ENCODE measurements at places on chromosomes 13 and 19. TPM values are rescaled to one million over a fixed set of nuclear protein-coding genes. Genes with fewer than 3 reads are reported as not detected.

Gene TEX29
- total RNA-seq, result 0.41 TPM

Gene C19orf47
- 17.8 TPM for total RNA-seq

Gene FGF21
- total RNA-seq, result not detected

Gene SYNGR4
- not detected for total RNA-seq

Gene SELENOV
- total RNA-seq, result 0.78 TPM

Gene OR2Z1
- total RNA-seq, result not detected

Gene SCGB2B2
- total RNA-seq, result 1.1 TPM

DNA sequence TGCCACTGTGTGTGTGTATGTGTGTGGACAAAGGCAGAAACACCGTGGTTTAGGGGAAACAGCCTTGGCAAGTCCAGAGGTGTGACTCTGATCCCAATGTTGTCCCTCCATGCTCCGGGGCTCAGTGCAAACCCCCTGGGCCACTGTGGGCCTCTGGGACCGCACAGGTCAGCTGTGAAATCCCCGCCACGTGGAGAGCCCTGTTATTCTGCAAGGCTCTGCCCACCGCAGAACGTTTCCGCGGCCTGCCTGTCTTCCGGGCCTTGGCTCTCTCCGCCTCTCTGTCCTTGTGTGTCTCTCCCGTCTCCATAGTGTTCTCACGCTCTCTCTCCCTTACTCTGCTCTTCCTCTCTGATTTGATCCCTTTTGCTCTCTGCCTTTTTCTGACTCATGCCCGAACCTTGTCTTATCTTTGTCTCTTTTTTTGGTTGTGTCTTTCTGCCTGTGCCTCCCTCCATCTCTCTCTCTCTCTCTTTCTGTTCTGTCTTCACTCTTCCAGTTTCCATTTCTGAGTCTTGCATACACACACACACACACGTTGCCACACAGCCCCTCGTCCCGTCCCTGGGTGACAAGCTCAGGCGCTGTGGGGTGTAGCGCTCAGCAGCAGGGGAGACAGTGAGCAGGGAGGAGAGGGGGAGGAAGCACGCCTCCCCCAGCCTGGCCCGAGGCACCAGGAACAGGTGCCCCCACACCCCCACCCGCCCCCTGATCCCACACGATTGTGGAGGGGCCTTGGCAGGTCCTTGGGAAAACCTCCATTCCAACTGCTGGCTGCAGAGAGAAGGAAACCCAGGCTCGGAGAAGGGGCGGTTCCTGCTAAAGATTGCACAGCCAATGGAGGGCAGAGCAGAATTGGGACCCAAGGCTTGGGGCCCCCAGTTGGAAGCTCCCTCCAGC, 3.0 kb downstream of the TTYH1 start:
- H3K27ac ChIP-seq, result peak overlapping the region; percentile 3
- no peak for DNase-seq
- peaks cover 18% of the 10 kb centered on the region for H3K4me1 ChIP-seq
- no peaks in the 10 kb centered on the region for H3K36me3 ChIP-seq
- H3K27me3 ChIP-seq, result peaks cover 79% of the 10 kb centered on the region
- H3K4me3 ChIP-seq, result no peak overlapping the region

DNA sequence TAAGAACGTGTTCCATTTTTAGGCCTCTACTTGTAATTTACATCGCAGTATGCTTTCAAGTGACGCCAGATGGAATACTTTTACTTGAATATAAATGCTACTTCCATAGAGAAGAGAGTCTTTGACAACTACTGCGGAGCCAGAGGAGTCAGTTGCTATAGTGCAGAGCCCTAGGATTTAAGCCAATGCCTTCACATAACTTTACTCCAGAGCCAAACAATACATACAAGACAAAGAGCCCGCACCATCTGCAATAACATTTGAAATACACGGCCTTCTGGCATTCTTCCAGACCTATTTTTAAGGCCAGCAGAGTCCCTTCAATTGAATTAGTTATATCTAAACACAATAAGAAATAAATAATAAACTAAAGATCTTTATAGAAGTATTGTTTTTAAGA, 59.4 kb downstream of the XPO4 start:
- H3K27ac ChIP-seq, result peak overlapping the region; percentile 86
- no peak for DNase-seq
- no peak overlapping the region for H3K4me3 ChIP-seq
- H3K36me3 ChIP-seq, result peaks cover 9% of the 10 kb centered on the region

- peaks cover 11% of the 10 kb centered on the region for H3K4me1 ChIP-seq
- H3K4me3 ChIP-seq, result no peak overlapping the region
- no peaks in the 10 kb centered on the region for H3K36me3 ChIP-seq
- DNase-seq, result no peak
- H3K27me3 ChIP-seq, result no peaks in the 10 kb centered on the region
Measured at GRCh38 chr13:32060401-32060878, 28.9 kb downstream of the FRY start.

DNA sequence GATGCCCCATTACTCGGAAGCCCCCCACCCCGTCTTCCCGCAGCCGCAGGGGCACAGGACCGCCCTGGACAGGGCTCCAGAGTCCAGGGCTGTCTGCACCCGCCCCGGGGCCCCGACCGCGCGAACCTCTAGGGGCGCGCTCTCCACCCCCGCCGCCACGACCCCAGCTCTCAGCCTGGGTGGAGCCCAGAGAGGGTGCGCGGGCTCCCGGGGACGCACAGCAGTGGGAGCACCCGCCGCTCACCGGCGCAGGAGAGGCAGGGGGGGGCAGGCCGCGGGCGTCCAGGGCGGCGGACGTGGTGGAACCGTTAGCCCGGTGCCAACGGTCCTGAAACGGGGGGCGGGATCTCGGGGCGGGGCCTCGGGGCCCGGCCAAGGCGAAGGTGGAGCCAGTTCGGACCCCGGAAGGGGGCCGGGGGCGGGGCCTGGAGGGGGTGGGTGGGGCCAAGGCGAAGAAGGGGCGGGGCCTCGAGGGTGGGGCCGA, at the start of gene ATP8B3:
ATP8B3 (minus strand) TSS at position 335 of the 484 bp plus-strand sequence. CDS start 540 bp downstream, outside the sequence.
- H3K4me3 ChIP-seq, result peak within 1 kb of the TSS; percentile 85
- H3K27me3 ChIP-seq, result no peaks in the 10 kb centered on the region
- peak within 1 kb of the TSS; percentile 63 for H3K27ac ChIP-seq
- no peak for DNase-seq
- no peaks in the 10 kb centered on the region for H3K36me3 ChIP-seq
- peaks cover 9% of the 10 kb centered on the region for H3K4me1 ChIP-seq

DNA sequence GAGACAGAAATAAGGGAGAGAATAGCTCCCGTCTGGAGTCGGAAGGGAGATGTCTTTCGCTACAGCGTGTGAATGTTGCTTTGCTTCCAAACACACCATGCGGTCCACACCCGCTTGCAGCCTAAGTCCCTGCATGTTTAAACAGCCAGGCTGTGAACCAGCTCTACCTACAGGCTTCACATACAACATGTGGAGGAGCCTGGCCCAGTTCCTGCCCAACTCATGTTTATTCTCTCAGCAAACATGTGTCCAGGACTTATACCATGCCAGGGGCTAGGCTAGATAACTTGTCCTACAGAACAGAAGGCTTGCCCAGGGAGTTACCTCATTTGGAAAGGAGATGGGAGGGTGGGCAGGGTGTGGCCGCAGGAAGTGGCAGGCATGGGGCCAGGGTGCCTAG, 181.5 kb downstream of the FOXO1 start:
- H3K27ac ChIP-seq, result no peak overlapping the region
- H3K36me3 ChIP-seq, result no peaks in the 10 kb centered on the region
- peaks cover 7% of the 10 kb centered on the region for H3K4me1 ChIP-seq
- DNase-seq, result no peak
- H3K4me3 ChIP-seq, result no peak overlapping the region

- H3K36me3 ChIP-seq, result peaks cover 26% of the 10 kb centered on the region
Measured at GRCh38 chr19:10173527-10173926, 21.2 kb downstream of the DNMT1 start.

DNA sequence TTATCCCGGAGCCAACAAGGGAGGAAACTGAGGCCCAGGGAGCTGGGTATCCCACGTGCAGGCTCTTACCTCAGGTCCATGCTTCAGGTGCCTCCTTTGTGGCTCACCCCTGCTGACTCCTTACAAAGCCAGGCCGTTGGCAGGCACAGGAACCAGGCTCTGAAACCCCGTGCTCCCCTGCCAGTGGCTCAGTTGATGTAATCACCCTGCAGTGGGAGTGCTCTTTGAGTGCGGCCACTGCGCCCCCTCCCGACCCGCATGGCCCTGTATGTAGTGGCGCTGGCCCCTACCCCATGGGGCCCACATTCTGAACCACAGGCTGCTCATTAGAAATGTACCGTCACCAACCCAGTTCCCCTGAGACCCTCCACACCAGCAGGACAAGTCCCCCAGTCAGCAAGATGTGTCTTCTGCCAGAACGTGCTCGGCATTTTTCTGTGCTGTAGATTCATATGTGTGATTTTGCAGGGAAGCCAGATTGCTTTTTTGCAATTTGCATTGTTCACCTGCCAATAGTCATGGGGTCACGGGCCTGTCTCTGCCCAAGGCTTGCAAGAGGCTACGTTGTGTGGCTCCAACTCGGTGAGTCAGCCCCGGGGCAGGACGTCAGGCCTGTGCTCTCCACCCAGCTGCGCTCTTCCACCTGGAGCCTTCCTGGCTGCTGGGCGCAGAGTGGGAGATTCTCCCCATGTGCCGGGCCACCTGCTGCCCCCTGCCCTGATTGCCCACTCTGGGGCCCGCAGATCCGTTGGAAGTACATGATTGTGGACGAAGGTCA, 60.3 kb downstream of the SMARCA4 start:
- no peak overlapping the region for H3K27ac ChIP-seq
- H3K4me3 ChIP-seq, result no peak overlapping the region
- peaks cover 45% of the 10 kb centered on the region for H3K36me3 ChIP-seq
- H3K4me1 ChIP-seq, result peaks cover 13% of the 10 kb centered on the region
- DNase-seq, result no peak
- H3K27me3 ChIP-seq, result no peaks in the 10 kb centered on the region

- no peak for DNase-seq
- H3K27ac ChIP-seq, result peak overlapping the region; percentile 44
- H3K4me1 ChIP-seq, result peaks cover 29% of the 10 kb centered on the region
- peaks cover 2% of the 10 kb centered on the region for H3K36me3 ChIP-seq
Measured at GRCh38 chr13:32474999-32475792, 47.3 kb upstream of the N4BP2L1 start.

DNA sequence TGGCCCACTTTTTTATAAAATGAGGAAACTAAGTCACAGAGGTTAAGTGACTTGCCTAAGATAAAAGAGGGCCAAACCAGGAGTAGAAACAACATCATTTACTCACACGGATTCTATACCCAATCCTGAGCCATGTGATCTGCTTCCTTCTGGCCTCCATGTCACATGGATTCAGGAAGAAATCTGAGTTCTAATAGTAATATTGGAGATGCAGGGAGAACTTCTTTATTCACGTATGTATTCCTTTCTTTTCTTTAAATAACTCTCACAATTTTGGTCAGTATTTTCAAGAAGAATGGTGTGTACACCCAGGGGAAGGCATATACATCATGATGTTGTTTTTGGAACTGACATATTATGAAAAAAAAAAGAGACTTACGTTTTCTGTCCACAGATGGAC, 1.8 kb downstream of the POSTN start:
- peaks cover 4% of the 10 kb centered on the region for H3K36me3 ChIP-seq
- H3K27ac ChIP-seq, result peak overlapping the region; percentile 87
- H3K4me3 ChIP-seq, result peak overlapping the region; percentile 83

DNA sequence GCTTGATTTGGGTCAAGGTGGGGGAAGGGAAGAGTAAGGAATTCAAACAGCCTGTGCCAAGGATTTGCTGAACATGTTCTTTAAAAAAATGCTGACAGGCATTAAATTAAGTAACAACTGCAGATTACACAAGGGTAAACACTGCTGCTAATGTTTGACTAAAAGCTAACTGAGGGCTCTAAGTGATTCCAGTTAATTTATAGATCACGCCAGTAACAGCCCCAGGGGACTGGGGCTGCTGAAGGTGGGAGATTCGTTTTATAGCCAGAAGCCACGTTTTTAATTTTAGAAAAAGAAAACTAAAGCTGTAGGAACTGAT, 321.7 kb downstream of the DLEU7 start:
- peaks cover 14% of the 10 kb centered on the region for H3K27me3 ChIP-seq
- no peak for DNase-seq
- no peak overlapping the region for H3K4me3 ChIP-seq
- peaks cover 46% of the 10 kb centered on the region for H3K4me1 ChIP-seq

GRCh38 chr13:87344176-87344575, 327.0 kb upstream of the SLITRK5 start:
- no peaks in the 10 kb centered on the region for H3K36me3 ChIP-seq
- no peak overlapping the region for H3K4me3 ChIP-seq
- no peak overlapping the region for H3K27ac ChIP-seq
- no peaks in the 10 kb centered on the region for H3K27me3 ChIP-seq

Data from mesothelial cell of epicardium (in vitro differentiated cells).